Stimulated activated CD4-positive, alpha-beta T cell treated with anti-CD3 and anti-CD28 coated beads, Interleukin-2, amount 100 ng/mL, for 24 hours (primary cell): ENCODE measurements at places on chromosomes 4 and X.

GRCh38 chr4:119025916-119026661 is 109.5 kb upstream of the MYOZ2 start:
- DNase-seq: no peak

DNA sequence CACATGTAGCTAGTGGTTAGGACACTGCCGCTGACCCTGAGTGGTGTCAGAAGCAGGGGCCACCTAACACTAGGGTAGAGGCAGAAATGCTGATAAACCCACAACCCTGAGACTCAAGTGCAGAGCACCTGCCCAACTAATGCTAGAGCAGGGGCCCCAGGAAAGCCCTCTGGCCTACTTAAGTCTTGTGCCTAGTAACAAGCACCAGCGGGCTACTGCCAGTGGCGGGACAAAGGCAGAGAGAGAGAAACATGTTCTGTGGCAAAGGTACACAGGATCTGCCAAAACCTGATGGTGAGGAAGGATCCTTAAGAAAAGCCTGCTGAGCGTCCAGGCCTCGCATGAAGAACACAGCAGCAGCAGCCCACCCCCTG is 172.4 kb downstream of the PRDM5 start:
- no peak for DNase-seq

DNA sequence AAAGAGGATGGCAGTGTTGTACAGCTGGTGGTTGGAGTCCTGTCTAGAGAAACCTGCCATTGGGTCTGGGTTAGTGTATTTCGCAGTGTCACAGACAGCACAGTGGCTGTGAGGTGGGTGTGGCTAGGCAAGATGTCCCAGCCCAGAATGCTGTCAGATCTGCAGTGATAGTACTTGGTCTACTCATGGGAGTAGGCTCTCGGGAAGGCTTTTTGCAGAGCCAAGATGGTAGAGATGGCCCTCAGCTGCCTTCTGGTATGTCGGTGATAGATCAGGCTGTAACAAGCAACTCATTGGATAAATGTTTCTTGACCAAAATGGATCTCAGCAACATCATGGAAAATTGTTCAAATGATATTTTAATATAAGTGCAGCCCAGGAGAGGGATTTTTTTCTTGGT is 84.3 kb upstream of the WDR1 start:
- no peak for DNase-seq

- DNase-seq: no peak
Observed at GRCh38 chrX:344371-344901, 25.8 kb upstream of the GTPBP6 start.

- peak; percentile 8 for DNase-seq
Observed at GRCh38 chrX:626745-627509, 3.7 kb upstream of the SHOX start.

DNA sequence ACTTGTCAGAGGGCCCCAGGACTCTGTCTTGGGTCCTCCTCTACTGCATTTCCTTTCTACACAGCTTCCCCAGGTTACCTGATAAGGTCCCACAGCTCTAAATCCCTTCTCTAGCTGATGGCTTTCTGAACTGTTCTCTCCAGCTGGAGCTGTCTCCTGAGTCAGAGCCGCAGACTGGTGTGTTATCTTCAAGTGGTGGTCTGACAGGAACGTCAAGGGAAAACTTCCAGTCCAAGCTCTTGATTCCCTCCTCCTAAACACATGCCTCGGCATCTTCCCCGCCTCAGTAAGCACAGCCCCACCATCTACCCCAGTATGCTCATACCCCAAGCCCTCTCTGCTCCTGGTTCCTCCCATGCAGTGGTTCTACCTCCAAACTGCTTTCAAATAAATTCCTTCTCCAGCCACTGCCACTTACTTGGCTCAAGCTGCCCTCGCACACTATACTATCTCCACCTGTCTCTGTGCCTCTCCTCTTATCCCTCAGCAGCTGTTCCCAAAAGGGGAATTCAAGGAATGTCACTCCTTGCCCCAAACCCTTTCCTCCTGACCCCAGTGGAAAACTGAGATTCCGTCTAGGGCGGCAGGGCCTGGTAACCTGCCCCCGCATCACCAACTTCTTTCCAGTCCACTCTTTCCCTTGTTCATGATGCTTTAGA is 17.2 kb upstream of the CENPU start:
- DNase-seq: no peak

DNA sequence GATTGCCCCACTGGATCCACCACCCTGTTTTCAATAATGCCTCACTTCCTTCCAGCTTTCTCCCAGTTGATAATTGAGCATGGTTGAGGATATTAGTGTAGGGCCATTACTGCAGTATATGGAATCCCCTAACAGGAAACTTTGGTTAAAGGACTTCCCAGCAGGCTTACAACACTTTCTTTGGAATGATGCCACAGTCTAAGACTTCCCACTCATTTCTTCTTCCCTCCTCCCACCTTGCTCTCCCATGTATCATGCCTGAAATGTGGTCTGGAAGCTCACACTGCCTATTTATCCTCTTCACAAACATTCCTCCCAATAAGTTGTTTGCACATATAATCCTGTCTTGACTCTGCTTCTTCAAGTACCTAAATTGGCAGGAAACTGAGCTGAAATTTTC is 863.3 kb downstream of the CENPC start:
- DNase-seq: no peak

DNA sequence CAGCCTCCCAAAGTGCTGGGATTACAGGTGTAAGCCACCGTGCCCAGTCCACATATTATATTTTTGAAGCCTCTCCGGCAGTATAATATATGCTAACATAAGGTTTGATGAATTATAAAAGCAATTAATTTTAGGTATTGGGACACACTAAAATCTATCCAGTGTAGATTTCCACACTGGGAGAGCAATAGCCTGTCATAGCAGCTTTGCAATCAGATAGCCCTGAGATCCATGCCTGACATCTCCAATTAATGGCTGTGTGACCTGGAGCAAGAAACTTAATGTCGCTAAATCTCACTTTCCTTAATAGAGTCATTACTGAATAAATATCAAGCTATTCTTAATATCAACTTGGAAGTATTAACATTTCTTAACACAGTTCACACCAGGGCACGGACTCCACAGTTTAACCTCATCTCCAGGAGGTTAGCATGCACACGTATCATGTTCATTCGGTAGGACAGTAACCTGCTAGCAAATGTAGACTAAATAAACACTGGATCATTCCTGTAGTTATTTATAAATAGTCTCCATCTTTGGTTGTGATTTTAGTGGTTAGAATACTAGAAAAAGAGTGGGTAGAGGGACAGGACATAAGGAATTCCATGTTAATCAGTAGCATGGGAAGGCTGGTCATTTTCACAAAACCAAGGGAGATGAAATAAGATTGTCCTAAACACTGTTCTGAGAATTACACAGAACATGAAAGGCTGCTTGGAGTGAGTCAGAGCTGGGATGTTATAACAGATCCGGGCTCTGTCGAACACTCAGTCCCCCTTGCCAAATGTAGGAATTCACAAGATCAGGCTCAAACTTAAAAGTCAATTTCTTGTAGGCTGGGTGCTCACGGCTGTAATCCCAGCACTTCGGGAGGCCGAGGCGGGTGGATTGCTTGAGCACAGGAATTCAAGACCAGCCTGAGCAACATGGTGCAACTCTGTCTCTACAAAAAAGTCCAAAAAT is 254.7 kb downstream of the PALLD start:
- no peak for DNase-seq

GRCh38 chrX:131955099-131955777 is 67.9 kb upstream of the STK26 start:
- no peak for DNase-seq

- no peak for DNase-seq
Observed at GRCh38 chr4:137705171-137705783, 173.0 kb upstream of the PCDH18 start.
